Retinal pigment epithelial cell (primary cell): ENCODE measurements at places on chromosomes 7 and 10.

DNA sequence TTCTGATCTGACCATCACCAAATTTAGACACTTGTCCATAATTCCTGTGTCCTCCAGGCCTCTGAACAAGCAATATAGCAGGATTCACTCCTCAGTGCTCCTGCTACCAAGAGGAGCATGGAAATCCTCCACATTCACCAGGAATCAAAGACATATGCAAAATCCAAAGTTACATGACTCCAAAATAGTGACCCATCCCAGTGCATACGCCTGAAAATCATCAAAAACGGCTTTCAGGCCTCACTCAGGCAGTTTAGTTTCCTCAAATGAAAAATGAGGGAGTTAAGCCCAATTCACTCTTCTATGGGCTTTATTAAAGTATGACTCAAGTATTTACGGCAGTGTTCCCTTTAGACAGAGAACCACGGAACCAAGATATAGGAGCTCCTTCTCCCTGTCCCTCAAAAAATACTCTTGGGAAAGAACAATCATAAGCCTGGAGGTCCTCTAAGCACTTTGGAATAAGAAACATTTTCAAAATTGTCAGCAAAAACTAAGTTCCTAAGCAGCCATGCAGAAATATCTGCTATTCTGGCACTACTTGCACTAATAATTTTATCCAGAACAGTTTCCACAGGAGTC, 240.7 kb downstream of the PARD3 start:
- no peak for DNase-seq

- no peak for DNase-seq
Measured at GRCh38 chr10:116245156-116245555, 27.9 kb downstream of the GFRA1 start.

DNA sequence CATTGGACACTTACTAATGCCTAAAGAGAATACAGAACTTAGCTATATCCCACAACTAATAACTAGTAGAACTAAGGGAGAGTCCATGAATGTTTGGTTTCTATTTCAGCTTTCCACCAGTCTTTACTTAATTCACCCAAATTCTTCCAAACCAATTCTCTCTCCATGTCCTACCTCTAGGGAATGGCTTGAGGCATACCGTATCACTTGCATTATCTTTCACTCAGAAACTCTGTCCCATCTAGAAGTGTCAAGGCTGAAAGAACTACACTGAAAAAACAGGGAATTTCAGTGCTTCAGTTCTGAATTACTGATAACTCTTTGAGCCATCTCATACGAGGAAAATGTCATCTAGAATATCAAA, 758 bp downstream of the TMEM168 start:
- no peak for DNase-seq

DNA sequence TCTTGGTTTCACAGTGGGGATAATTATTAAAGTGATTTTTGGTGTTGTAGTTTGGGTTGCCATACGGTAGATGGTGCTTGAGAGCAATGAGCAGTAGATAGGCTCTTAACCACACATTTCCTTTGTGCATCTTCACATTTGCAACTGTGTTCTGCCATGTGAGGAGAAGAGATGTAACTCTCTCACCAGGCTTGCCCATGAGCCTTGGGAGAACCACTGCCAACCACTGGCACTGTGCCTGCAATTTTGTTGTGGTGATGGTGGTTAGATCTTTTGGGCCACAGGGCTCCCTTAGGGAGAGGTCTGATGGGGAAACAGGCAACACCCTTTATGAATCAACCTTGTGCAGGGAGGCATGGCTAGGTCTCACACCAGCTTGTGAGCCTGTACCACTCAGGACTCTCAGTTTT, 204.3 kb downstream of the CCDC7 start:
- DNase-seq, result no peak

- no peak for DNase-seq
Measured at GRCh38 chr7:135159359-135160085, 11.0 kb downstream of the CYREN start.

DNA sequence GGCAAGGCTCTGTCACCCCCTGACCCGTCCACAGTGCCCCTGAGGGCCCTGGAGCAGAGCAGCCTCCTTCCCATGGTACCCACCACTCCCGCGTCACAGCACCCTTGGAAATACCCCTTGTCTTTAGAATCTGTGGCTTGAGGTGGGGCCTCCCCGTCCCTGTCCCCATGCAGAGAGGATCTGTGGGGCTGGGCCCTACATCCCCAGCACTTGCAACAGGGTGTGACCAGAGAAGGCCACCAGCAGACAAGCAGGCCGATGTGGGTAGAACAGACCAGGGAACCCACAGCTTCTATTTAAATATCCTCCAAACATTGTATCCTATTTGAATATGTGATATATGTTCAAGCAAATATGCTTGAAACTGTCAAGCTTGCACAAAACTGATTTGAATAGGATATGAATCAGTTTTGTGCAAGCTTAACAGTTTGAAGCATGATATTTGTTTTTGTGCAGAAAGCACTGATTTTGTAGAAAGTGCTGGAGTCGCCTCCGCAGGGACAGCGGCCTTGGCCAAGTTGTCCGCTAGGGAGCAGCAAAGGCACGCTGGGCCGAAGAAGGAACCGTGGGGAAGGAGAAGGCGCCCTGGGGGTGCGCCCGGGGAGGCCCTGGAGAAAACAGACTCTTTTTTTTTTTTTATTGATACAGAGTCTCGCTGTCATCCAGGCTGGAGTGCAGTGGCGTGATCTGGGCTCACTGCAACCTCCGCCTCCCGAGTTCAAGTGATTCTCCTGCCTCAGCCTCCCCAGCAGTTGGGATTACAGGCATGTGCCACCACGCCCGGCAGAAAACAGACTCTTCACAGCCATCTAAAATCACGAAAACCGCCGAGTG, 2.2 kb downstream of the CFAP46 start:
- DNase-seq, result no peak

DNA sequence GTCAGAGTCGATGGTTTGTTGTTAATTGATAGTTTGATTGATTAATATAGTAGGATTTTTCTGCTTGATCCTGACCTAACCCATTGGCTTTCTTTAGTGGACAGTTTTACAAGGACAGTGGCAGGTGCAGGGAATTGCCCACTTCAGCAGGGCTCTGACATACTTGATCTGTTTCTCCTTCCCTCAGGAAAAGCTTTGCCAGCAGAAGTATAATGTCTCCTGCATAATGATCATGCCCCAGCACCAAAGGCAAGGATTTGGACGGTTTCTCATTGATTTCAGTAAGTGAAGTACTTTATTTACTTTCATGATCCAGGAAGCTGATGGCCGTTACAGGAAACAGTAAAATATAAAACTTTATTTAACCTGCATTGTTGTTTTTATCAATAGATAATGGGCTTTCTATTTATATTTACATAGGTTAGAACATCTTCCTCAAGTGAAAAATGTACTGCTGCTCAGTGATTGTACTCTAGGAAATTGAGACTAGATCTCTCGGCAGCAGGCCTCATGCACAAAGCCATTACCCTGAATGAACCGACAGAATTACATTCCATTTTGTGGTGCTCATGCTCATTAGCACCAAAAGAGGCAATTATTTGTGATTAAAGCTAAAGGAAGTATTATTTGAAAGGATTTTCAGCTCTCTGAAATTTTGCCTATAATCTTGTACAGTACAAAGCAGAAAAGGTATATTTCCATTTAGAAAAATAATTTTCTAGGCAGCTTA, 122.5 kb upstream of the SAMD8 start:
- DNase-seq, result peak; percentile 75

GRCh38 chr10:122293961-122294380, 22.9 kb downstream of the BTBD16 start:
- DNase-seq, result no peak

GRCh38 chr10:49651039-49651835, 28.2 kb upstream of the C10orf53 start:
- no peak for DNase-seq

DNA sequence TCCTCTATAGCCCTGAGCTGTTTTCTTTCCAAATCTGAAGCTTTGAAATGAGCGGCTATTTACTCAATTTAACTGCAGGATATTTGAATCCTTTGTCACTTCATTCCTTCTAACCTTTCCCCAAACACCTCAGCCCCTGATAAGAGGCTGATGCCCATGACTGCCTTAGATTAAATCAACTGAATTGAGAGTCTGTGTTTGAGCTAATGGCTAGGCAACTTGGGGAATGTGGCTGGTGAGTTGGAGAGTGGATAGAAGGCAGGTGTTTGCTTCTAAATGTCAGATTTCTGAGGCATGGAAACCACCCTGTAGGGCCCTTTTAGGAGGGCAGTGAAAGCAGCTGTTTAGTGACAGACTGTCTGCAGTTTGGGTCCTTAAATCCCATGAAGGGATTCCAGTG, 759.9 kb downstream of the LRMDA start:
- DNase-seq, result no peak

DNA sequence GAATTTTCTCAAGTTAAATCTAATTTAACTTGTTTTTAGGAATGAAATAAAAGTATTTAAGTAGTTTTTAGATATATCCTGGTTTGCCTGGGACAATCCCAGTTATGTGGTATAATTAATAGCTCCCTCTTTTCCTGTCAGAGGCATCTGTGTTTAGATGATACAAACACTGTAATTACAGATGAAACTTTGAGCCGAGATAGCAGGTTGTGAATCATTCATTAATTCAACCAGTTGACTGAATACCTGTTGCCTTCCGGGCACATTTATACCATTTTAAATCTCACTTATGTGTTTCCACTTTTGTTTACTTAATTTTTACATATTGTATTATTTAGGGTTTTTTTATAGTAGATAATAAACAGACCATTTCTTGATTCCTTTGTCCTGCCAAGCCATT, 82.1 kb upstream of the GATA3 start:
- no peak for DNase-seq

- DNase-seq, result no peak
Measured at GRCh38 chr7:33904681-33905388, 504 bp upstream of the BMPER start.

DNA sequence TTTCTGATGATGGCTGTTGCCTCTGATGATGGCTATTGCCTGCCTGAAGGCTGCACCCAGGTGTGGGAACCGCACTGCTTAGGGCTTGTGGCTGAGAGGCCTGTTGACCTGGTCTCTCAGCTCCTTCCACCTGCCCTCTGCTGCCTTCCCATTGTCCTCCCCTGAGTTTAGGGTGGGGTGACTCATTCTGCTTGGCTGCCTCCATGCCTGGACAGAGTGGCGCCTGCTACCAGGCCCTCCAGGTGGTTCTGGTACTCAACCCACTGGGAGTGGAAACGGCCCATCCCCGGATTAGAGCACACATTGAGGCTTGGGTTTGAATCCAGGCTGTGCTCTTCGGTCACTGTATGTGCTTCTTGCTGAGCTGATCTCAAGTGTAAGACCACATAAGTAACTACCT, 120.6 kb downstream of the SEM1 start:
- DNase-seq, result no peak

GRCh38 chr7:119963654-119964053, 309.3 kb upstream of the KCND2 start:
- no peak for DNase-seq

GRCh38 chr7:143433759-143434158, 9.5 kb upstream of the TAS2R60 start:
- no peak for DNase-seq

DNA sequence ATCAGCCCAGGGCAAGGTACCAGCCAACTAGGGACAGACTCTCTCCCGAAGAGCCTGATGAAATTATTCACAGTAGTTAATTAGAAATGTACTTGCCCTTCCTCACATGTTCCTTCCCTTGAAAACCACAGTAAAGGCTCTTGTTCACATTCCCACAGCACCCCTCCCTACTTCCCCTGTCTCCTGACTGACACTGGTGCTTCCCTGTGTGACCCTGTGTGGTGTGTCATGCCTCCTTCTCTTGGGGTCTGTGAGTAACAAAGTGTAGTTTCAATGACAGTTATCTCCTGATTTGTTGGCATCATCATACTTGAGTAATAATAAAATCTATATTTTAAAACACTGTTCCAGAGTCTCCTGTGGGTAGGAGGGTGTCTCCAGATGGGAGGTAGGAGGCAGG, 209.7 kb downstream of the ABCA13 start:
- DNase-seq, result no peak

DNA sequence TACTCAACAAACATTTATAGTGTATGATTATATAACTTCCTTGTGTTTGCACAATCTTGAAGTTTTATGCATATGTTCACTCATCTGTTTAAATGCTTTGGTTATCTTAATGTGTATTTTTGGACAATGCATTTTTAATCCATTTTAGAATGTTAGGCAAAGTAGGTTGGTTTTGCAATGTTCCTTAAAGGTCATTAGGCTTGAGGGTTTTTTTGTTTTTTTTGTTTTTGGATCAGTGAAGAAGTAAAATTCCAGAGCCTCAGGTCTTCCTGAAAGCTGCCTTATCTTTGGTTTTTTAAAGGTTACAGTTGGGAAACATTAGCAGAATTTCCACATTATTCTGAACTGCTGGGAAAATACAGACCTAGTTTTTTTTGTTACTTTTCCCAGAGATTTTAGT, 12.8 kb downstream of the MDFIC start:
- DNase-seq, result no peak

DNA sequence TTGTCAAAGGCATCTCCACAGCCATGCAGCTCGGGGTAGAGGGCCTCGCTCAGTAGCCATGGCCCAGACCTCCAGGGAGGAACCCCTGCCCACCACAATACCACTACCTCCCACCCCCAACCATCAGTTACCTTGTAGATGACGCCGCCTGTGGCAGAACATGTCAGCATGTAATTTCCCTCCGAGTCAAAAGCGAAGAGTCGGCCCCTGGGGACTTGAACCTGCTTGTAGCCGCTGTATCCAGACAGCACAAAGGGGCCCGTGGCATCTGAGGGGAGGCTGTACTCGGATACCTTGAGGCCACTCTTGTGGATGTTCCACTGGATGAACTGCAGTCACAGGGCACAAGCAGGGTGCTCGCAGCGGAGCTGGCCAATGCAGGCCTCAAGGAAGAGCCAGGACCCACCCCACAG, 16.3 kb upstream of the CYREN start:
- no peak for DNase-seq

DNA sequence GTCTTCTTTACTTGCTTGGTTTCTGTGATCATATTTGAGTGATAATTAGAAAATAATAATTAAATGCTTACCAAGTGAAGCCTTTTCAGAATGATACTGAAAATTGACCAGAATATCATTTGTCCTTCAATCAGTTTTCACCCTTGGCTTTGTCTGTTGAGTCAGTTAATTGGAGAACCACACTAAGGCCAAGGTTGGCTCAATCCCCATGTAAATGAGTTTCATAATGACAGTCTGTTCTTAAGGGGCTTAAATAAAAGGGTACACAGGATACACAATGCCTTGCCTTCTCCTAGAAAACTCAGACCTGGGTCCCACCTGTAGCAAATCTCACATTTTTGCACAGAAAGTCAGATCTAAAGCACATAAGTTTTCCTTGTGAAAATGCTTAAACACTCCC, 31.3 kb upstream of the EGR2 start:
- no peak for DNase-seq

GRCh38 chr10:53898532-53898931, 902.5 kb downstream of the PCDH15 start:
- no peak for DNase-seq

- DNase-seq, result no peak
Measured at GRCh38 chr10:2280713-2281300, 543.5 kb upstream of the ADARB2 start.
